RCC 7860 (cell line): ENCODE measurements at places on chromosomes 2 and 18.
A peak's percentile ranks its signal among the peaks of the same experiment; 100 is the strongest.

GRCh38 chr18:74367905-74368304 lies 52.3 kb downstream of the C18orf63 start:
- DNase-seq, result no peak

- no peak for DNase-seq
These were observed 74.6 kb upstream of the FAM117B start for GRCh38 chr2:202560200-202560599.

DNA sequence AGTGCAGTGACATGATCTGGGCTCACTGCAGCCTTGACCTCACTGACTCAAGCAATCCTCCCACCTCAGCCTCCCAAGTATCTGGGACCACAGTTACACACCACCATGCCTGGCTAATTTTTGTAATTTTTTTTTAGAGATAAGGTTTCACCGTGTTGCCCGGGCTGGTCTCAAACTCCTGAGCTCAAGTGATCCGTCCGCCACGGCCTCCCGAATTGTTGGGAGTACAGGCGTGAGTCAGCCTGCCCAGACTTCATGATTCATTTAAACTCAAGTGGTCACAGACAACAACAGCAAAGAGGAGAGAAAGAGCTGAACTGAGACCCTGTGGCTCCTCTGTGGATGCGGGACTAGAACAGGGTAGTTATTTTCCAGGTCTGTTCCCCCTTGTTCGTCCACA lies 83.0 kb downstream of the TSHZ1 start:
- peak; percentile 66 for DNase-seq

- no peak for DNase-seq
These were observed 68.9 kb downstream of the HPCAL1 start for GRCh38 chr2:10371441-10372196.

DNA sequence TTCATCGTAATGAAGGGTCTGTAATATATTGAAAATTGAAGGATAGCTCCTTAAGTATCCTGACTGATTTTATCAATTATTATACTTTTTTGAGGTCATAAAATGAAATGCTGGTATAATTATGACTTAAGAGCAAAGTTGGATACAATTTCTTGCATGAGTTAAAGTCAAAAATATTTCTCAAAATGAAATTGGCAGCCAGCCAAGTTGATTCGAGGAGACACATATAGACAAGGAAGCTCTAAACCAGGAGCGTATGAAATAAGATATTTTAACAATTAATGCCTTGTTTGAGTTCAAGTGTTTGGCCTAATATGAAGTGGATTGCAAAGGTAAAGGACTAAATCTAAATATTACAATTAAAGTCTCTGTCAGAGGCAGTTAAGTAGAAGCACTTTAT lies 260.4 kb upstream of the DSEL start:
- DNase-seq, result no peak

DNA sequence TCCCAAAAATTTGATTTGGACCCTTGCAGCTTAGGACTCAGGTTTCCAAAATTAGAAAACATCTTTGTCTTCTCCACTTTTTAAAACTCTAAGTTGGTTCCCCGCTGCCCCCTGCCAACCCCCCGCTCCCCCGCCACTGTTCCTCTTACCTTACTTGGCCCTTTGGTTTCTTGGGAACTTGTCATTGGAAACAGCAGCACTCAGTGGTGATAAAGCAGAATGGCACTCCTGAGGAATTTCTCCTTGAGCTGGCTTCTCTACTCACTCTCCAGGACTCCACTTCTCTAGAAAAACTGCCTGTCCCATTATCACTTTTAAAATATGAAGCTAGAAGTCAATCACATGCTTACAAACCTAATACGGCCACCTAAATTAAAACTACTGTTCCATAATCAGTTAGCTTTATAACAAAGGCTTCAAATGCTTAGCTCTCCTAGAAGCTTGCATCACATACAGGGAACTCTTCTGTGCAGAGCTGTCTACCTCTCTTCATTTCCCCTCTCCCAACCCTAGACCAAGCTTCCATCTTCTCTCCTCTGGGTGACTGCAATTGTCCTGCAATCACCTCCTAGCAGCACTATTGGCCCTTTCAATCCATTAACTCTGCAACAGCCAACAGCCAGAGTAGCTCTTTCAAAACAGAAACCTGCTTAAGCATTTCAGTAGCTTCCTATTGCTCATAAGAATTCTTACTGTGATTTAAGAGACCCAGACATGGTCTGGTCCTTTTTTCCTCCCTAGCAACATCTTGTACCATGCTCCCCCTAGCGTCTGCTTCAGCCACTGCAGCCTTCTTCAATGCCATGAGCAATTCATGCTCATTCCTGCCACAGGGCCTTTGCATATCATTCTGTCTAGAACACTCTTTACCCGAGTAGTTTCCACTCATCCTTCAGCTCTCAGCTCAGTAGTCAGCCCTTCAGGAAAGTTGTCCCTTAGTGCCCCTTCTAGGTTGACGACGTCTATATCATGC lies 15.2 kb upstream of the PLEKHM3 start:
- DNase-seq, result peak; percentile 56

DNA sequence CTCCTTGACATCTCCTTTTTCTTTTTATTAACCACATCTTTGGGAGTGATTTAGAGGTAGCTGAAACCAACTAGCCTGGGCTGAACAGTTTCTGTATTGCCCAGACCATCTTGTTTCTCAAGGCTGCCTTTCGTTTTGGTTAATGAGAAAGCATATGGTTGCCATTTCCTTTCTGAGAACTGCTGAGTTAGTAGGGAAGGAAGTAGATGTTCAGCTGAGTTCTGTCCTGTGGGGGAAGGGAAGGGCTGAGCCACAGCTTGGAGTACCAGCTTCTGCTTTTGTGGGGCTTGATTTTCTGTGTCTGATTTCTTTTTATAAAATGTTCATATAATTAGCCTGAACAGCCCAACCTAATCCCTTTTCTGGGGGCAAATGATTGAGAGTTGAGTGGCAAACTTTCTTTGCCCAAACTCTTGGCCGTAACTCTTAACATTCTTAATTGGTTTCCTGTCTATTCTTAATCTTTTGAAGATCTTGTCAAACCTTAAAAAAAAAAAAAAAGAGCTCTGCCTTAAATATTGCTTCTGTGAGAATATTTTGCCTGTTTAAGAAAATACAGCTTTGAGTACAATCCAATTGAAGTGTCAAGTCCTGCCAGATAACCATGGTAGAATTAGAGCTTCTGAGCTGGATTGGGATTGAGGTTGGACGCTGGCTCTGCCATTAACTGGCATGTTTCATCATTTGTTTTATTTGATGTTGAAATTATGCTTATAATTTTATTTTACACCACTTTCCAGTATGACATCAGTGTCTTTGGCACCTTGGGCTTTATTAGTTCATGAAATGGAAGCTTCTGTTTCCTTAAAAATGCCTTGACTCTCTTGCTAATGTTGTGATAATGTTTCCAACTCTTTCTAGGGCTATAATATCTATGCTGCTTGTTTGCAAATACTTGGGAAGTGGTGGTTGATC lies 1.9 kb upstream of the NABP1 start:
- no peak for DNase-seq

DNA sequence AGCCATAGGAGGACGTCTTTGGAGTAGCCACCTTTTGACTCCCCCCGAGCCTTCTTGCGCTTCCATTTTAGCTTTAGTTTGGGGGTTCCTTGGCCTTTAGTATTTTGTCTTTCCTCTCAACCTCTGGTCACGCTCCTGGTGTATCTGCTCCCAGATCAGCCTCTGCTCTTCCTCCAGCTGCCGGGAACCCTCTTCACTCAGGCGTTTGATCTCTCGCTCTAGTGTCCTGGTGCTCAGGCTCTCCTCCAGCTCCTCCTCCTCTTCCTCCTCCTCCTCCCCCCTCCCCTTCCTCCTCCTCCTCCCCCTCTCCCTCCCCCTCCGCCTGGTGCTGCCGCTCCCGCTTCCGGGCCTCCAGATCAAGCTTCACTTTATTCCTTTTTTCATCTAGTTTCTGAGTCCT lies 1082.3 kb upstream of the TMEFF2 start:
- no peak for DNase-seq

DNA sequence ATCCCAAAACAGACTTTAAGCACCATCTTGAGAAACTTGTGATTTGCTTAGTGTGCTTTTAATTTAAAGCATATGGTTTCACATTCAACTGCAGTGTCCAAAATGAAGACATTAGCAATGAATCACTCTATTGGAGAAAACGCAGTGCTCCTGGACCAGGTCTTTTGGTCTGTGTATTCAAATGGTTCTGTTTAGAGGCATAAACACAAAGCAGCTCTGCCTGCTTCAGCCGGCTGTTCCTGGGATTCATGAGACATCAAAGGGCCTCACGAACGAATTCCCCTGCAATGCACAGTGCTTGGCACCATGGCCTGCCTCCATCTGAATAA lies 117.1 kb upstream of the SP5 start:
- DNase-seq, result no peak

- peak; percentile 88 for DNase-seq
These were observed 51.4 kb upstream of the RIOK3 start for GRCh38 chr18:23401400-23402347.

DNA sequence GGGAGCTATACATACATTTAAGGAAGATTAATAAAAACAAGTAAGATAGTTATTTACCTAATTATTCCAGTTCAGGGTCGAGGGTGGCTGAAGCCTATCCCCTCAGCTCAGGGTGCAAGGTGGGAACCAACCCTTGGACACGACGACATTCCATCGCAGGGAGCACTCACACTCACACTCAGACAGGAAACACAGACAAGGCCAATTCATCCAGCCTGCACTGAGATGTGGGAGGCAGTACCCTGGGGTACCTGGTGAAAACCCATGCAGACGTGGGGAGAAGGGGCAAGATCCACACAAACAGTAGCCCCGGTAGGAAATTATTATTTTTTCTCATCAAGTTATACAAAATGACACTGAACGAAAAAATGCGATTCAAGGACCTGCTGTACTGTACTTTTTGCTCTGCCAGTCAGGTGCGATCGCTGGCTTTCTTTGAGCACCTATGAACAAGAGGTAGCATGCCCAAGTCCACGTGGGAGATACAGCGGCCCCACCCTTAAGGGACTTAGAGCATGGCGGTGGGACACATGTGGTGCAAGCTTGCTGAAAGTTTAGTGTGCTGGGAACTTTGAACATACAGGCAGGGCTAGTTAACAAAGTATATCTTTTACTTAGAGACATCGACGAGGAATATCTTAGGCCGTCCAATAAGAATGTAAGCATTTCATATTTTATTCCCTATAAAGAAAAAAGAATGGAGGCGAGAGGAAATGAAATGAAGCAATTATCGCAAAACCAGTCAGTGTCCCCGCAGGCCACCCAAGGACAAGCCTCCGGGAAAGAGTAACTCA lies 624 bp downstream of the METTL8 start:
- DNase-seq, result peak; percentile 48

- no peak for DNase-seq
These were observed 21.9 kb downstream of the ATOH8 start for GRCh38 chr2:85775406-85776381.

GRCh38 chr2:42545023-42545721 lies 23.3 kb upstream of the MTA3 start:
- no peak for DNase-seq

- no peak for DNase-seq
These were observed 6.4 kb upstream of the DUSP19 start for GRCh38 chr2:183072177-183072576.

GRCh38 chr2:215755641-215756345 lies 257.6 kb downstream of the MREG start:
- DNase-seq, result no peak
